Muscle of leg (tissue), 16 donors: ENCODE measurements at places on chromosomes 7 and 10.

- H3K27me3 ChIP-seq, result no peaks in the 10 kb centered on the region
- no peaks in the 10 kb centered on the region for H3K36me3 ChIP-seq
- H3K27ac ChIP-seq, result no peak overlapping the region
- H3K4me1 ChIP-seq, result peaks cover 27% of the 10 kb centered on the region
Measured at GRCh38 chr10:97023401-97024167, 162.2 kb downstream of the SLIT1 start.

DNA sequence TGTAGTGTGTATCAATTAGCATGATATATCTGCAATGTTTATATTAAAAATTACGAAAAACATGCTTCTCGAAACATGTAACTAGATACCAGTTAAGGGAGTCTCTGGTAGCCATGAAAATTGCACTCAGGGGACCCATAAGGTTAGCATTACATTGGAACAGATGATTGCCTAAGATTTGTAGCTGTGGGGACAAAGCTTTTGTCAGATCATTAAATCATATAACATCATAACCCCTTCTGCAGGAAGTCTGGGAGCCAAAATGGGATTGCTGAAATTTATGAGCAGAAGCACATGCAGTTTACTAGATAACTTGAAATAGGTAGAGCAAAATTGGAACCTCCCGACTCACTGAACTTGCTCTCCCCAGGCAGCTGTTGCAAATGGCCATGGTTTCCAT, 235.0 kb upstream of the IGFBP3 start:
- no peaks in the 10 kb centered on the region for H3K36me3 ChIP-seq
- H3K4me1 ChIP-seq, result peaks cover 2% of the 10 kb centered on the region
- H3K27me3 ChIP-seq, result no peaks in the 10 kb centered on the region
- no peak overlapping the region for H3K27ac ChIP-seq
- DNase-seq, result peak; percentile 79

- DNase-seq, result no peak
- no peaks in the 10 kb centered on the region for H3K27me3 ChIP-seq
- no peak overlapping the region for H3K27ac ChIP-seq
- no peaks in the 10 kb centered on the region for H3K4me1 ChIP-seq
- H3K4me3 ChIP-seq, result no peak overlapping the region
- H3K36me3 ChIP-seq, result no peaks in the 10 kb centered on the region
Measured at GRCh38 chr10:89653410-89653869, 8.4 kb upstream of the PANK1 start.

GRCh38 chr7:33107136-33108066, 1.8 kb downstream of the RP9 start:
- H3K4me1 ChIP-seq, result peaks cover 12% of the 10 kb centered on the region
- H3K27ac ChIP-seq, result no peak overlapping the region

- no peaks in the 10 kb centered on the region for H3K27me3 ChIP-seq
- no peaks in the 10 kb centered on the region for H3K36me3 ChIP-seq
- no peak overlapping the region for H3K27ac ChIP-seq
Measured at GRCh38 chr7:145644426-145645134, 472.0 kb upstream of the CNTNAP2 start.

DNA sequence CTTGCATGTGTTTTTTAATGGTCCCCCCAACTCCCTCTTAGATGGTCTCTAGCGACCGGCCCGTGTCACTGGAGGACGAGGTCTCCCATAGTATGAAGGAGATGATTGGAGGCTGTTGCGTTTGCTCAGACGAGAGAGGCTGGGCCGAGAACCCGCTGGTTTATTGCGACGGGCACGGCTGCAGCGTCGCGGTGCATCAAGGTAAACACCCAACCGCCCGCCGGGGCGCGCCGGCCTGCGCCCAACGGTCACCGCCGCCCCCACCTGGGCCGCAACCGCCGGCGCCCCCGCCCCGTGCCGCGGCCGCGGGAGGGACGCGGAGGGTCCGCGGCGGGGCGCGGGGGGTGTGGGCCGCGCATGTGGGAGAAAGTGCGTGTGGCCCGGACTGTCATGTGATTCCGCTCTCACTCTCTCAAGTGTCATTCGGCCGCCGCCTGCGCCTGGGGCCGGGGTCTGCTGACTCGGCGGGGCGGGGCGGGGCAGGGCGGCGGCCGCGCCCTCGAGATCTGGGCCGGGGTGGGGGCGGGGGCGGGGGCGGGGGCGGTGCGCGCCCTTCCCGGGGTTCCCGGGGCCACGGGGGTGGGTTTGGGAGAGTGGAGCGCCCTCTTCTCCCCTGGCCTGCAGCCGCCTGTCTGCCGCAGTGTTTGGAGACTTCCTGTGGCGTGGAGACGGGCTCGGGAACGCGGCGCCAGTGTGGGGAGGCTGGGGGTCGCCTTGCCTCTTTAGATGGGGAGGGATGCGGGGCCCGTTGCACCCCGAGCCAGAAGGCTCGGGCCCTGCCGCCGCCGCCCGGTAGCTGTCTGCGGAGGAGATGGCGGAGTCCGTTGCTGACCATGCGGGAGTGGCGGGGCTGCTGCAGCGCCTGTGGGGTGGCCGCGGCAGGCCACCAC, 817 bp downstream of the MLLT10 start:
- H3K27me3 ChIP-seq, result no peaks in the 10 kb centered on the region
- peaks cover 6% of the 10 kb centered on the region for H3K4me1 ChIP-seq
- H3K27ac ChIP-seq, result peak overlapping the region; percentile 91

DNA sequence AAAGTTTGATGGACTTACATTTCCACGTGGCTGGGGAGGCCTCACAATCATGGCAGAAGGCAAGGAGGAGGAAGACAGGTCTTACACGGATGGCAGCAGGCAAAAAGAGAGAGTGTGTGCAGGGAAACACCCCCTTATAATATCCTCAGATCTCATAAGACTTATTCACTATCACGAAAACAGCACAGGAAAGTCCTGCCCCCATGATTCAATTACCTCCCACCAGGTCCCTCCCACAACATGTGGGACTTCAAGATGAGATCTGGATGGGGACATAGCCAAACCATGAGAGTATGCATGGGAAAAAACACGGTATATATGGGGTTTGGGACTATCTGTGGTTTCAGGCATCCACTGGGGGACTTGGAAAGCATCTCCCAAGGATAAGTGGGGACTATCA, 78.0 kb downstream of the PLXNA4 start:
- H3K4me3 ChIP-seq, result no peak overlapping the region
- H3K4me1 ChIP-seq, result no peaks in the 10 kb centered on the region
- H3K36me3 ChIP-seq, result no peaks in the 10 kb centered on the region
- no peak overlapping the region for H3K27ac ChIP-seq
- DNase-seq, result no peak
- H3K27me3 ChIP-seq, result peaks cover 2% of the 10 kb centered on the region

GRCh38 chr7:84363741-84364140, 169.2 kb upstream of the SEMA3A start:
- no peaks in the 10 kb centered on the region for H3K36me3 ChIP-seq
- no peaks in the 10 kb centered on the region for H3K4me1 ChIP-seq
- no peak overlapping the region for H3K27ac ChIP-seq

- no peaks in the 10 kb centered on the region for H3K4me1 ChIP-seq
- no peak overlapping the region for H3K4me3 ChIP-seq
- DNase-seq, result no peak
- H3K27ac ChIP-seq, result no peak overlapping the region
Measured at GRCh38 chr7:72326365-72326764, 85.8 kb downstream of the CALN1 start.

DNA sequence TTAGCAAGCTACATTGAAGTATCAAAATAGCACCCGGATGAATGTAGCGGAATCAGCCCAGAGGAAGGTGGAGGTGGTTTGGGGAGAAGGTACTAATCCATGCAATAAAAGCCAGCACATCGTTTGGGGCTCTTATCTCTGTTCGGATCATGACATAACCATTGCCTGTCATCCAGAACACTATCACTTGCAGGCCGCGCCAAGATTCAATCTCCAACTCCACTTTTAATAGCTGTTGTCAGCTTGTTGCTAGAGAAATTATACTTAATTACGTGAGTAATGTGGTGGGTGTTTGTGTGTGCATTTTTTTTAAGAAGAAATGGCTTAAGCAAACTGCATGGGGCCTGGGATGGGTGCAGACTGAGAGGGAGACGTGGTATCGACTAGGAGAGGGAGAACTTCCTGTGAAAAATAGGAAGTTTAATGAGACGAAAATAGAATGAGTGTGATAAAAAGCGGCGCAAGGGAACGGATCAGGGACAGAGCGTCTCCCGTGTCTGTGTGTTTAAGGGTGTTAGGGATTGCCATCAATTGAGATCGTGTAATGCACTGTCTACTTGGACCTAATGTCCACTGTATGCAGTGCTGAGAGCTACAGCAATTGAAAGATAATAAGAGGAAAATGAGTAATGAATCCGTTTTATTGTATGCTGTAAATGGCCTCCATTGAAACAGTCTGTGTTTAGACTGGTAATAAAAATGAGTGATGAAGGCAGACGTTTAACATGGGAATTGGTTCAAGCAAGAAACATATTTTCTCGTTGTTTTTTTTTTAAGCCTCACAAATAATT, 27.6 kb upstream of the SFMBT2 start:
- H3K27me3 ChIP-seq, result no peaks in the 10 kb centered on the region
- no peaks in the 10 kb centered on the region for H3K36me3 ChIP-seq
- H3K4me3 ChIP-seq, result no peak overlapping the region
- H3K4me1 ChIP-seq, result no peaks in the 10 kb centered on the region
- no peak overlapping the region for H3K27ac ChIP-seq

DNA sequence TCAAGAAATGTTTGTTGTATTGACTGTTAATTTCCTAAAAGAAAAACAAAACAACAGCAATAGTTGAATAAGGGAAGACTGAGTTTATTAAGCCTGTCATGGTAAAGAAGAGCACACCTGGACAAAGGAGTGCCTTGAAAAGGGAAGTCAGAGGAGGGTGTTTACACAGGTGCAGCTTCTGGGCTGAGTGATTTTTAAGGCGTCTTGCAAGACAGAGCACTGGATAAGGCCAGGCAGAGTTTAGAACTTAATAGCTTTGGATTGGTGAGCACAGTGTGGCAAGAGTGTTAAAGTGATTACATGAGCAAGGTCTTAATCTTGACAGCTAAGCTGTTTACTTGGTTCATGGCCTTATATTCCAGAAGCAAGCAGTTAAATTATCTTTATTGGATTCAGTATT, 423.2 kb downstream of the CNTNAP2 start:
- no peak for DNase-seq
- no peaks in the 10 kb centered on the region for H3K36me3 ChIP-seq
- no peak overlapping the region for H3K4me3 ChIP-seq
- no peaks in the 10 kb centered on the region for H3K27me3 ChIP-seq
- H3K4me1 ChIP-seq, result no peaks in the 10 kb centered on the region

DNA sequence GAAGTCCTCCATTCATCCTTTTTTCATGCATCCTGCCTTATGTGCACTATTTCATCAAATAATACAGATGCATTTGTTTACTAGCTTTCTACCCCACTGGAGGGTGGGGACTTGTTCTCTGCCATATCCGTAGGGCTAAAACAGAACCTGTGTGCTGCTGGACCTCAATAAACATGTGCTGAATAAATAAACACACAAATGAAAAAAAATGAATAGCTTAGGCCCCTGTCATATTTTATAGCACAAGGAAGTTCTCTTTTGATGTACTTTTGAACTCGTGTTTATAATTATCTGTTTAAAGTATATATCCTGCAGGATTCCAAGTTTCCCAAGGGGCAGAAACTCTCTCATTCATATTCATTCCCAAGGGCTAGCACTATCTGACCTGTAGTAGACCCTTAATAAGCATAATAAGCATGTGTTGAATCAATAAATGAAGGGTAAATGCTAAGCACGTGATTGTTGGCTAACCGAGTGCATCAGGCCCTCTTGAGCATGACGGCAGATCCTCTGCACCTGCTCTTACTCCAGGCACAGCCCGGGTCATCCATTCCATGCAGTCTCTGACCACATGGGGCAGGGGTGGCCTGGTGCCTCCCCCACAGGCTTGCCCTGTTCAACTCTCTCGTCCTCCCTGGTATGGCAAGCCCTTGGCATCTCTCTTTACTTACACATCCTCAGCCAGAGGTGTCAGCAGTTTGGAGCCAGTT, 474.1 kb upstream of the ZMIZ1 start:
- no peaks in the 10 kb centered on the region for H3K4me1 ChIP-seq
- no peak overlapping the region for H3K27ac ChIP-seq
- DNase-seq, result no peak
- no peaks in the 10 kb centered on the region for H3K27me3 ChIP-seq
- H3K4me3 ChIP-seq, result no peak overlapping the region
